Stimulated activated CD4-positive, alpha-beta T cell treated with anti-CD3 and anti-CD28 coated beads, Interleukin-2, amount 100 ng/mL, for 4 hours (primary cell): ENCODE measurements at places on chromosomes 7 and 10.

GRCh38 chr7:4225881-4226523 lies 456.1 kb upstream of the FOXK1 start:
- DNase-seq: no peak

DNA sequence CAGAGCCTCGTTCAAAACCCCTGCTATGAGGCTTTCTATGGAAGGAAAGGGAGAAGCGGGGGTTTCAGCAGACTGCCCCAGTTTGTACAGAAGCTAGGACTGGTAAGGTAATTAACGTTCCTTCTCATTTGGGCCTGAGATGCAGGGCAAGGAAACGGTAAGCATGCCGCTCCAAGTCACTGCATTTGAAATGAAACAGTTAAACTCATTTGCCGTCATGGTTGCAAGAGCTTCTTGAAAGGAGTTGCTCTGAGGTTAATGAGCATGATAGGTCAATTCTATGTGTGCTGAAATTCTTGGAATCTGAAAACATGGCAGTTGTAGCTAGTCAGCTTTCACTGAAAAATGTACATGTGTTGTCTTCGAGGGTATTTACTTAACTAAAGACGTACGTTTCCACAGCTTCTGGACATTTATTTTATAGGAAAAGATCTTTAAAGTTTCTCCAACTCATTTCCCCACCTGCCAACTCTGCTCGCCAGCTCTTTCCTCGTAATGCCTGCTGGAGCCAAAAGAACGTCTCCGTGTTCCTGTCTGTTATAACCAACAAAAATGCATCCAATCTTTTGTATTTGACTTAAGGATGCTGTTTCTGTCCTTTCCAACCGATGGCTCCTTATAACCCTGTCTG lies 73.3 kb downstream of the ADAM12 start:
- DNase-seq: no peak

DNA sequence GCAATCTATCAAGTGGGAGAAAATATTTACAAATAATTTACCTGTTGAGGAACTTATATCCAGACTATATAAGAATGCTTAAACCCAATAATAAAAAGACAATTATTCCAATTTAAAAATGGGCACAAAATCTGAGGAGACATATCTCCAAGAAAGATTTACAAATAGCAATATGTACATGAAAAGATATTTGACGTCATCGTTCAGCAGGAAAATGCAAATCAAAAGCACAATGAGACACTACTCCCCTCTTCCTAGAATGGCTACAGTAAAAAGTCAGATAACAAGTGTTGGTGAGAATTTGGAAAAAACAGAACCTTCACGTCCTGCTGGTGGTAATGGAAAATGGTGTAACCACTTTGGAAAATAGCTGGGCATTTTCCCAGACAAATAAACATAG lies 457.0 kb downstream of the DPP6 start:
- DNase-seq: no peak

DNA sequence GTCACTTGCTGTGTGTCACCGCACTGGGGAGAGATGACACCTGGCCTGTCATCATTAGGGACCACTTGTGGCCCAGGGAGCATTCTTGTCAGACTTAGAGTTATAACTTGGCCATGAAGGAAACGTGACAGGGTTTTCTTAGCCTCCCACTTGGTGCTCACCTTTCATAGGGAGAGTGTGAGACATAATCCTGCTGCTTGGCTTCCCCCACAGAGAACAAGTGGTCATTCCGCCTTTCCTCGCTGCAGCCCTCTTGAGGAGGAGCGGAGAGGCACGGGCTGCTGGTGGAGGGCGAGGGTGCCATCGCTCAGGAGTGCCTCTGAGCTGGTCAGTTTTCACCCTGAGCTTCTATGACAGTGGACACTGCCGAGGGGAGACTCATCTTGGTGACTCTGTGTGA lies 125.0 kb upstream of the GJD4 start:
- no peak for DNase-seq

DNA sequence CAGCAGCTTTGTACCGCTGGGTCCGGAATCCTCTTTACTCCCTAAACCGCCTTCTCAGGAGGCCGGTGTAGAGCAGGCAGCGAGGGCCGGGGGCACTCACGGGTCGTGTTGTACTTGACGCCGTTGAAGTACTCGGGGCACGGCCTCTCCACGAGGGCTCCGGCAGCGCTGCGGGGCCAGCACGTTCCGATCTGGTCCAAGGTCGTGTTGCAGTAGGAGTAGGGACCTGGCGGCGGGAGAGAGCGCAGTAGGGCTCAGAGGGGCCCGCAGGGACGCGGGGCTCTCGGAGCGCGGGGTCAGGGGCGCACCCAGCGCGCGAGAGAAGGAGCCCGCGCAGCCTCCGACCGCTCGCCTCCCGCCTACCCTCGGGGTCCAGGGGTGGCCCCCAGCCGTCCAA lies 443 bp downstream of the CRHR2 start:
- no peak for DNase-seq

GRCh38 chr10:123150986-123151736 lies 3.0 kb upstream of the BUB3 start:
- no peak for DNase-seq

DNA sequence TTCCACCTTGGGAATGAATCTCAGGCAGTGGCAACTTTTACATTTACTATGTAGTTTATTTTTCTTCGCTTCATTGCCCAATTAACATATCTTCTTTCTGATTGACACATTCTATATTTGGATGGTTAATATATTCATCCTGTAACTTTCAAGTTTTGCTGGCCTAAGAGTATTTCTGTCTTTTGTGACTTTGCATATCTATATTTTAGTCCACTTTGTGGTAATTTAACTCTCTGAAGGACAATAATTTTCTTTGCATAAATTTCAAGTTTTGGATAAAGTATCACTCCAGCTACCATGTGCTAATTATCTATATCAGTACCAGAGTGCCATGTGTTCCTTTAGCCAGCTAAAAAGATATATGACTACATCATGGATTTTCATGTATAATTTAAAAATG lies 151.5 kb upstream of the KAT6B start:
- DNase-seq: no peak

DNA sequence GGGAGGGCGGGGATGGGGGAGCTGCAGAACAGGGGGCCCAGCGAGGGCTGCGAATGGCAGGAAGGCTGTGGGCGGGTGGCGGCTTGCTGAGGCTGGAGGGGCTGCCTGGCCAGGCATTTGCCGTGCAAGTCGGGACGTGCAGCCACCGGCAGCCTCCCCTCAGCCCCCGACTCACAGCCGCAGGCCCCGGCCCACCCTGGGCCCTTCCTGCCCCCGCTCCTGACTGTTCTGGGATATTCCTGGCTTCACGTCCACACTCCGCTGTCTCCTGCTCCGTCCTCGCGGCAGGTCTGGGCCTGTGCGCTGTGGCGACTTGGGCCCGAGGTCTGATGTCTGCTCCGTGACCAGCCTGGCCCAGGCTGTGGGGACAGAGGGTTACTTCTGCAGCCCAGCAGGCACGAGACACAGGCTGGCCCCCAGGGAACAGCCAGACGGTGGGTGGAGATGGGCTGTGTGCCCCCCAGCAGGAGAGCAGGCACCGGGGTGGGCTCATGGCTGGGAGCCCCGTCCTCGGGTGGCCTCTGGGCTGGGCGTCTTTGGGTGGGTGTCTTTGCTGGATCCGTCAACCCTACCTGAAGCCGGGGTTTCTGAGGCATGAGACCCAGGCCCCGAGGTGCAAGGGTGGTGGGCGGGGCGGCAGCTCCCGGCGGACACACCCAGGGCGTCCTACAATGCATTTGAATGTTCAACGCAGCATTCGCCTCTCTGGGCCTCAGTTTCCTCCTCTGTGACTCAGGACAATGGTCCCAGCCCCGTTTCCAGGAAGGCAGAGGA lies 86.5 kb downstream of the FOXL3 start:
- DNase-seq: no peak

GRCh38 chr10:124629415-124629814 lies 114.8 kb downstream of the FAM53B start:
- no peak for DNase-seq

GRCh38 chr7:96778263-96778662 lies 68.6 kb upstream of the SEM1 start:
- no peak for DNase-seq

DNA sequence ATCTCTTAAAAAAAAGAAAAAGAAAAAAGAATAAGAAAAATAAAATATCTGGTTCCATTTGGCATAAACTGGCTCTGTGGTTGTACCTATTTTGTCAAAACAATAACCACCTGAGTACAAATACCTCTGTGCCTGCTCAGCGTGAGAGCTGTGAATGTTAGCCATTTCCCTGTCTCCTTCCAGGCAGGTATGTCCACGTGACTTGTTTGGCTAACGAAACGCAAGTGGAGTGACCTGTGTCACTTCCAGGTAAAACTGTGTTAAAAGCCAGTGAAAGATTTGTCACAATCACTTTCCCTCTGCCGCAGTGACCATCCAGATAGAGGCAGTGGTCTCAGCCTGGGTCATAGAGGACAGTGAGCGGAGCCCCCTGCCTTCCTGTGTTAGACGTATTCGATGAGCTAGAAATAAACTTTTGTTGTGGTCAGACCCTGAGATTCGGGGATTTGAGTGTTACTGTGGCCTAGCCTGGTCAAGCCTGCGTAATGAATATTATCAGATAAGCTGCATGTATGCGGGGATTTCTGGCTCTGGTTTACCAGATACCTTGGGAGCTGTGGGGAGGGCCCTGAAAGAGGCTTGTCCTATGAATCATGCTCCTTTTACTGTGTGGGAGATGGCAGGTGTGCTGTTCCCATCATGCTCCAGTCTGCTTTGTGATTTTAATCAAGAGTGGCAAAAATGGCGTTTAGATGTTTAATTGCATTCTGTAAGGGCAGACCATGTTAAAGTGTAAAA lies 3.8 kb downstream of the PTER start:
- no peak for DNase-seq

- DNase-seq: no peak
Measured at GRCh38 chr7:40887099-40887498, 752.3 kb downstream of the SUGCT start.

GRCh38 chr10:73456187-73456890 lies 23.0 kb upstream of the MSS51 start:
- no peak for DNase-seq

DNA sequence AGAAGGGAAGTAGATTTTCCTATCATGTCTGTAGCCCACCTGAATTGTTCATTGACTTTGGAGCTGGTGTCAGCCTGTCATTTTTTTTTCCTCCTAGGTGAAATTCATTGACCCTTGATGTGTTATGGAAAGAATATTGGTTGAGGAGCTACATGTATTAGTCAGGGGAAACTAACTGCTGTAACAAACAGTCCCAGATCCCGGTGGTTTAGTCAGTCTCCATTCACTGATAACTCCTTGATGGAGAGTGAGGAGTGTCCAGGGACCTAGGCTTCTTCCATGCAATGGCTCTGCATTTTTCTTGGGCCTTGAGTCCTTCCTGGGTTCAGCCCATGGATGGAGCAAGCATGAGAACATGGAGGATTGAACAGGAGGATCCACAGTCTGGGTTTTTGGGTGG lies 643.2 kb downstream of the LRMDA start:
- DNase-seq: no peak

GRCh38 chr10:129660569-129660968 lies 193.5 kb downstream of the MGMT start:
- no peak for DNase-seq

- no peak for DNase-seq
Measured at GRCh38 chr7:104176332-104176731, 31.5 kb downstream of the ORC5 start.

GRCh38 chr10:124637091-124637700 lies 107.0 kb downstream of the FAM53B start:
- DNase-seq: no peak

- DNase-seq: no peak
Measured at GRCh38 chr7:27165996-27166530, 726 bp upstream of the HOXA9 start.

GRCh38 chr10:29119374-29119773 lies 169.5 kb upstream of the LYZL1 start:
- DNase-seq: no peak

DNA sequence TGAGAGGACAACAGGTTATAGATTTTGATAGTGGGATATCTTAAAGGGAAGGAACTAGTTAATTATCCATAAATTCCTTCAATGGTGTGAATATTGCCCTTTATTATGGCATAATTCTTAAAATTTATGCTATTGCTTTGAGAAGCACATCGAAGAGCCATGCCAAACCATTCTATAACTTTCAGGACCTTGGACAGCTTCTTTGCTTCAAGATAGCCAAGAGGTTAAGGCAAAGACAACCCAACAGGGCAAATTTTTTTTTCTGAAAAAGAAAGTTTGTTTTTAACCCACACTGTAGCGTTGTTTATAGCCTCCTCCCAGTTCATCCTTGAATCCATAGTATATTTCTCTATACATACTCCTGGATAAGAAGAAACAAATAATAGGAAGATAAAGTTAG lies 103.2 kb downstream of the NRG3 start:
- no peak for DNase-seq

DNA sequence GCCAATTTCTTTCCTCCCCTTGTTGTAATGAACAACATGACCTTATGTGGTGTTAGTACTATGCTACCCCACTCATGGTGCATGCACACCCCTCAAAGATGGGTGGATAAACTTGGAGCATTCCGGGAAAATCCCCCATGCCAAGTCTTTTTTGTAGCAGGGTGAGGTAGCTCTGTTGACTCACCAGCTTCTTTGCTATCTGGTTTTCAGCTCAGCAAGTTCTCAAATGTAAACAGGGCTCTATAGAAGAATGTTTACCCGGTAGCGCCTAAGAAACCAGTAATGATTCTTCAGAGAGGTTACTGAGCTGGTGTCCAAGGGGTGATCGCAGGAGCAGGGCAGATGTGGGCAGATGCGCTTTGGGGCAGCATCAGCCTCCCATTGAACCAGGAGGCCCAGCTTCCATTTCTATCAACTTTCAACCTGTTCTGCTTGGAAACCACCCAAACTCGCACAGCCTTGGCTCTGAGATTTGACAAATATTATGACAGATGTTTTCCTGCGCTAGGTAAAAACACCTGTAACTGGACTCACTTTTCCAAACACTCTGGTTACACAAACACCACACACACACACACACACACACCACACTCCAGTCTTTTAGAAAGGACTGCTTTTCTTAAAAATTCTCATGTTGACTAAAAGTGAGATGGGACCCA lies 87.8 kb downstream of the ZRANB1 start:
- no peak for DNase-seq

DNA sequence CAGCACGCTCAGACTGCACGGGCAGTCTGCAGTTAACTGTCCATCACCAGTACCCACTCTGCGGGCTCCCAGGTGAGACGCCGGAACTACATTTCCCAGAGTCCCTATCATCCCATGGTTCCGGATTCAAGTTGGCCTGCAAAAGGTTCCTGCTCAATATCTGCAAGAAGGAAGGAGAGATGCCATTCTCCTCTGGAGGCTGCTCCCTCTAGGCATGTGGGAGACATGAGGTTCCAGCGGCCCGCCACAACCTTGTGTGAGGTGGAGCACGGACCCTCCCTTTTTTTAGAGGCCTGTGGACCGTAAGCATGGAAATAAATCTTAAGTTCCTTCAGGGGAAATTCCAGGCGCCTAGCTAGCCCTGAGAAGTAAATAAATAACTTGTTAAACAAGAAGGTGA lies 29.7 kb downstream of the NUP42 start:
- no peak for DNase-seq
